ENCODE measurements at places on chromosomes 6 and 20. TPM values are rescaled to one million over a fixed set of nuclear protein-coding genes. Genes with fewer than 3 reads are reported as not detected.

DNA sequence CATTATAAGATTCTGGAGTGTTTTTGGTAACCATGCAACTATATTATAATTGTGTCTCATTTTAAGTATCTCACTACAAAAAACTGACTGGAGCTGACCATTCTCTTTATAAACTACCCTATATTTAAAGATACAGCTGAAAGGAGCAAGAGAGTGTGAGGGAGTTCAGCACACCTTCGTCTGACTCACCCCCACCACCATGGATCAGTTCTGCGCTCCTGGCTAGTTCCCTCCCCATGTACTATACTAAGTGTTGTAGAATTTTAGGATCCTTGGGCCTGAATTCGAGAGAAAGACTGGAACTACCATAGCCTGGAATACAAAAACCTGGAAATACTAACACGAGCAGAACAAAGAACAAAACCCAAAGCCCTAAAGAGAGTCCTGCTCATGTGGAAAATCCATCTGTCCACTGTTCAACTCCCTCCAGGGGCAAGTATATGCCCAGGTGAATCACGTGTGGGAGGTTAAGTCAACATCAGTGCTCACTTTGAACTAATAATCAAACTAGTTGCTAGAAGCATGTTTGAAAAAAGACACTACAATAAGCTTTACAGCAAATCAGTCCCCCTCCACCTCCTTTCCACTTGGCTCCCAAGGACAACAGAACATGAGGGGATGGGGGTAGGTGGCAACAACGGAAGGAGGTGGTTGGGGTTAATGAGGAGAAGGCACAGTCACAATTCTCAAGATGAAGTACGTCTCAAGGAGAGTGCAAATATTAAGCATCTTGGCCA lies 46.8 kb downstream of the ELOVL5 start:
- DNase-seq, result no peak

- no peak for DNase-seq
Observed at GRCh38 chr6:74152096-74152675, 456.2 kb downstream of the CD109 start.

GRCh38 chr6:133895573-133896343 lies 6.8 kb downstream of the TCF21 start:
- peak; percentile 48 for DNase-seq

DNA sequence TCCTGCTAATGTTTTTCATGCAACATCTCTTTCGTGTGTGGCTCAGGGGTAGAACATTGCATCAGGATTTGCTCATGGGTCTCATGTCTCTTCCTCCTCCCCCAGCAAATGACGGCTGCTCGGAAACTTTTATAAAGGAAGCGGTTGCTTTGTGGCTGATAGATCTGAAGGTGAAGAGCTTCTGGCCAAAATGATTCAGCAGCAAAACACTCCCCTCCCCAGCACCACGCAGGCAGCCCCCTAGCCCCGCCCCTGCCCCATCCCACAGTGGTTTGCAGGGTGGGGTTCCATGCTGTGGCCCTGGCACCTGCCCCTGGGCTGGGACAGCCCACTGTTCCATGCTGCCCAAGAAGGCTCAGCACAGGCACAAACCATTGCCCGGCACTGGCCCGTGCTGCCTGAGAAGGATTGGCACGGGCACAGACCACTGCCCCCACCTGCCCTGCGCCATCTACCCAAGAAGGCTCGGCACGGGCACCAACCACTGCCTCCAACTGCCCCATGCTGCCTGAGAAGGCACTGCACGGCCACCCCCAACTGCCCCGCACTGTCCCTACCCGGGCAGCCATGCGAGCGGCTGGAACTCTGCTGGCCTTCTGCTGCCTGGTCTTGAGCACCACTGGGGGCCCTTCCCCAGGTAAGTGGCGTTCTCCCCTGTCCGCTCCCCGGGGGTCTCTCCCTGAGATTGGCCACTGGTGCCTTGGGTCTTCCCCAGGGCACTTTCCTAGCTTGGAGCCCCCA lies at the start of gene CST7:
CST7 (plus strand) TSS at position 331 of the 741 bp plus-strand sequence; CDS start at position 568, 237 bp downstream.
- DNase-seq, result no peak

GRCh38 chr6:144912474-144912873 lies 627.3 kb downstream of the UTRN start:
- no peak for DNase-seq

GRCh38 chr20:9040863-9041524 lies 27.9 kb upstream of the PLCB4 start:
- no peak for DNase-seq

DNA sequence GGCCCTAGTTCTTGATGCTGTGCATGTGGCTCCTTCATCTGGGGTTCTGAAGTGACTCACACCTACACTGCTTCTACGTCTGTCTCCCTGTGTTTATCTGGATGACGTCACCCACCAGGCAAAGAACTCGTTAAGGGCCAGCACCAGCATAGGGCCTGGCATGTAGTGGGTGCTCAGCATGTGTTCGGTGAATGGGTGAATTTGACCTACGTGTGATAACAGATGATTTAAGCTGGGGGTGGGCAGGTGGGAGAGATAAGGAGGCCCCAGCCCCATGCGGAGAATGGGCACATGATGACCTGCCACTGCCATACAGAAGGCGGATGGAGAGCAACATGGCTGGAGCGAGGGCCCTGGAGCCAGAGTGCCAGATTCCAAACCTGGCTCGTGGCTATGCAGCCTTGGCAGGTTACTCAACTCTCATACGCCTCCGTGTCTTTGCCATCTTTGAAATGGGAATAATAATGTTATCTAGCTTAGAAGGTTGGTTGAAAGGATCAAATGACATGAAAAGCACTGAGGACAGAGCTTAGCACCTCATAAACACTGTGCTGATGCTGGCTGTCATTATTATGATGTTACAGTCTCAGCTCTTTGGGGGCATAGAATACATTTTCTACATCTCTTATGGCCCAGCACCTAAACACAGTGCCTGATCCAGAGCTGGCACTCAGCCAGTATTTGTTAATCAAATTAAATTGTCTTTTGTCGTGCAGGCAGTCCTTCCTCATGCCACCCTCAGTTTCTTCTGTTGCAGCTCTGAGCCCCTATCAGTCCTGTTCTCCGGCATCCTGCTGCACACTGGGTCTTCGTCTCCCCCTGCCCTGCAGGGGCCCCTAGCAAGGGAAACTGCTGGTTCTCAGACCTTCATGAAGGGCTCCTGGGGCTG lies 39.6 kb downstream of the VEGFA start:
- no peak for DNase-seq

DNA sequence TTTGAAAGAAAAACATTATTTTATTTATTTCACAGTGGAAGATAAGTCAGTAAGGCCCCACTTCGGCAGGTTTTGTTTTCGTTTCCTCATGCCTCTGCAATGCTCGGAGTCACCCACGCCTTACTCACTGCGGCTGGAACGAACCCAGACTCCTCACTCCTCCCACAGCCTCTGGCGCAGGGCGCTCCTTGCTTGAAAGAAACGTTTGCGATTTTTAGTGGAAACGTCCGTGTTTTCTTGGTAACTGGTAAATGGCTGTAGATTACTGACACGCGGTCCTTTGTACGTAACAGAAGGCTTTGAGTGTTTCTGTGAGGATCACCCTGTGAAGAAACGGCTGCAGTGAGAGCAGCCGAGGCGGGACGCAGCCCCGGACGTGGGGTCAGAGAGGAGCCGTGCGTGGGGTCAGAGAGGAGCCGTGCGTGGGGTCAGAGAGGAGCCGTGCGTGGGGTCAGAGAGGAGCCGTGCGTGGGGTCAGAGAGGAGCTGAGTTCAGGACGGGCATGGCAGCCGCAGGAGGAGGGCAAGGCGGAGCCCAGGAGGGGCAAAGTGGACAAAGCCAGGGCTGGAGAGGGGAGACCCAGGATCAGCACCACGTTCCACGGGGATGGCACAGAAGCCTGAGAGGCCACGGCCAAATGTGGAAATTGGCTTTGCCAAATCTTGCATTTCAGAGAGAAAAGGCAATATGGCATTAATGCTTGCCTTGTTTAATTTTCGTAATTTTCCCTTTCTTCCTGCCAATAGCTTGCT lies 198.6 kb upstream of the THBS2 start:
- peak; percentile 84 for DNase-seq

GRCh38 chr20:1688886-1689538 lies 31.4 kb upstream of the SIRPG start:
- DNase-seq, result no peak

DNA sequence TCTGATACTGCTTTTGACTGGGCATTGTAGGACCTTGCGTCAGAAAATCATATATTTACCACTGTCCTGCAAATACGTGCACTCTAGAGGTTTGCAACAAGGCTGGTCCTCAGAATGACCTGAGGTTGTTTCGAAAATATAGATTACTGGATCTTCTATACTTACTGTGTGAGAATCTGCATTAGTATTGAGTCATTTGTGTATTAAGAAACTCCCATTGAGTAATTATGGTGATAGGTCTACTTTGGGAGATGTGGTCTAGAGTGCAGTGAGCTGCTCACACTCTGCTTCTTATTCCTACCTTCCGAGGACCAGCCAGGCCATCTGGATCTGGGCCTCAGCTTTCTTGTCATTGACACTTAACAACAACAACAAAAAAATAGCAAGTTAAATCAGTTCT lies 9.6 kb downstream of the KLHL32 start:
- no peak for DNase-seq

DNA sequence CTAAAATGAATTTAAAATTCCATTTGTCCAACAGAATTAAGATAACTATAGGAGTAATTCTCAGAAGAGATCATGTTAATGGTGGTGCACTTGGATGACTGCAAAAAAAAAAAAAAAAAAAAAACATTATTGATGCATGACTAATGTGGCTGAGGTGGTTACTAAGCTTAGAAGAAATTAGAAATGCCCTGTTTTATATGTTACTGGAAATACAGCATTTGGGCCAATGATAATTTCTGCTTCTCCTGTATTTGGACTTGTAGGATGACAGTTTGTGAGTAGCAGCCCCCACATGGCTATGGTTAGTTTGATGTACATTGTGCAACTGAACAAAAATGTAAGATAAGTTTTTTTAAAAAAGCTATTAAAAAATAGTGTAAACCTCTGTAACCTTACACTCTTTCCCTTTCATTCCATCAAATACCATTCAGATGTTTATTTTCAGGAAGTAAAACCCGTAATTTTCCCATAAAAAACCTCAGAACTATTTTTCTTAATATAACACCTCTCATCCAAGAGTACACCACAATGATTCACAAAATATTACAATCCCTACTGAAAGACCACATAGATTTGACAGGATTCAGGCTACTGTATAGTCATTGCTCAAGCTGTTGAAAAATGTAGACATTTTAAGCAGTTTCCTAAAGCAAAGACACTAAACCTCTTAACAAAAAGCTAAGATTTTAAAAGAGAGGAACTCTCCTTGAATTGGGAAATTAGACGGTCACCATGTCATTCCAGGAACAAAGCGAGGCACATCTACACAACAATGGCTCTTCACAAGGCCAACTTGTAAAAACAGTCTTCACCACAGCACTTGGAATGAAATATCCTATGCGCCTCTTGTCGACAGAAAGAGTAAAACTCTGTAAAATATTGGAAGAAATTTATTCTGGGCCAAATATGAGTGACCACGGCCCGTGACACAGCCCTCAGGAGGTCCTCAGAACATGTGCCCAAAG lies 83.0 kb downstream of the WDR27 start:
- peak; percentile 4 for DNase-seq

- peak; percentile 75 for DNase-seq
Observed at GRCh38 chr6:44630125-44631028, 242.9 kb downstream of the CDC5L start.

- no peak for DNase-seq
Observed at GRCh38 chr20:56438284-56438683, 26.2 kb downstream of the CASS4 start.

DNA sequence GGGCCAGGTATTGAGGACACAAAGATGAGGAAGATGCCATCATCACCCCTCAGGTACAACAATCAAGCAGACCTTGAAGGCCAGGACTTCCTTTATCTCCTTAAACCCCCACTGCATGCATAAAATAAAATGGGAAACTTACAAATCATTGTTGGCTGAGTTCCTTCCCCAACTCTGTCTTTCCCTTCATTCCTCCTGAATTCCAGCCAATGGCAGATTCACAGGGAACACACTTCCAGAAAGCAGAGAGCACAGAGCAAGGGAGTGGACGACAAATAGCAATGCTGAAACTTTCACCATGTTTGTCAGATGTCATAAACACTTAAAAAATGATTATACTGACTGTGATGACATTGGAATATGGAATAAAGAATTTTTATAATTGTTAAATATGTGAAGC lies 37.3 kb upstream of the NXT1 start:
- no peak for DNase-seq

- DNase-seq, result peak; percentile 60
Observed at GRCh38 chr6:136037876-136038460, 186.5 kb downstream of the PDE7B start.

- DNase-seq, result no peak
Observed at GRCh38 chr6:167569879-167570278, 245.0 kb downstream of the TTLL2 start.

- peak; percentile 7 for DNase-seq
Observed at GRCh38 chr6:63149730-63150129, 61.5 kb upstream of the FKBP1C start.

GRCh38 chr20:17904027-17904426 lies 64.6 kb downstream of the SNX5 start:
- DNase-seq, result no peak

- DNase-seq, result no peak
Observed at GRCh38 chr20:35598899-35599775, 16.5 kb upstream of the SPAG4 start.

DNA sequence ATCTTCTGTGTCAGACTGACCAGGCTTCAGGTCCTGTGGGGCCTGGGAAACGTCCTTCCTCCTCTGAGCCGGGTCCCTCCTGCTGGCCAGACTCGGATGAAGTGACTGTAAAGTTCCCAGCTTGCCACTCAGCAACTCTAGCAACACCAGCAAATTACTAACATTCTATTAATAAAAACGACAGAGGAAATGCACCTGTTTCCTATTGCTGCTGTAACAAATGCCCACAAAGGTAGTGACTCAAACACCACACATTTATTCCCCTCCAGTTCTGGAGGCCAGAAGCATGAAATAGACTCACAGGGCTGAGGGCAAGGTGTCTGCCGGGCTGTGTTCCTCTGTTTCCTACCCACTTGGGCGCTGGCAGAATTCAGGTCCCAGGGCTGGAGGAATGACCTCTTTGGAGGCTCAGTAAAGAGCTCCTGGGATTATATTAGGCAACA lies 48.8 kb downstream of the CTCFL start:
- DNase-seq, result no peak

GRCh38 chr6:130557481-130558112 lies 191.8 kb downstream of the TMEM200A start:
- DNase-seq, result no peak

- no peak for DNase-seq
Observed at GRCh38 chr6:99233219-99233618, 116.3 kb downstream of the FAXC start.

GRCh38 chr6:56837322-56837894 lies 117.5 kb upstream of the BEND6 start:
- no peak for DNase-seq

The SLC35D3 gene
- total RNA-seq, result not detected

The FLRT3 gene
- total RNA-seq, result 70.3 TPM

The TGM3 gene
- 0.13 TPM for total RNA-seq

The ARMH2 gene
- total RNA-seq, result not detected

The ABHD12 gene
- total RNA-seq, result 61.5 TPM

The TMEM200A gene
- total RNA-seq, result 17.9 TPM

The IPCEF1 gene
- total RNA-seq, result 25.9 TPM

The MEP1A gene
- total RNA-seq, result 0.09 TPM

The HLA-DPA1 gene
- 200 TPM for total RNA-seq

The TBX18 gene
- 4.1 TPM for total RNA-seq
